ENCODE measurements at places on chromosomes 11 and 22. TPM values are rescaled to one million over a fixed set of nuclear protein-coding genes. Genes with fewer than 3 reads are reported as not detected.

DNA sequence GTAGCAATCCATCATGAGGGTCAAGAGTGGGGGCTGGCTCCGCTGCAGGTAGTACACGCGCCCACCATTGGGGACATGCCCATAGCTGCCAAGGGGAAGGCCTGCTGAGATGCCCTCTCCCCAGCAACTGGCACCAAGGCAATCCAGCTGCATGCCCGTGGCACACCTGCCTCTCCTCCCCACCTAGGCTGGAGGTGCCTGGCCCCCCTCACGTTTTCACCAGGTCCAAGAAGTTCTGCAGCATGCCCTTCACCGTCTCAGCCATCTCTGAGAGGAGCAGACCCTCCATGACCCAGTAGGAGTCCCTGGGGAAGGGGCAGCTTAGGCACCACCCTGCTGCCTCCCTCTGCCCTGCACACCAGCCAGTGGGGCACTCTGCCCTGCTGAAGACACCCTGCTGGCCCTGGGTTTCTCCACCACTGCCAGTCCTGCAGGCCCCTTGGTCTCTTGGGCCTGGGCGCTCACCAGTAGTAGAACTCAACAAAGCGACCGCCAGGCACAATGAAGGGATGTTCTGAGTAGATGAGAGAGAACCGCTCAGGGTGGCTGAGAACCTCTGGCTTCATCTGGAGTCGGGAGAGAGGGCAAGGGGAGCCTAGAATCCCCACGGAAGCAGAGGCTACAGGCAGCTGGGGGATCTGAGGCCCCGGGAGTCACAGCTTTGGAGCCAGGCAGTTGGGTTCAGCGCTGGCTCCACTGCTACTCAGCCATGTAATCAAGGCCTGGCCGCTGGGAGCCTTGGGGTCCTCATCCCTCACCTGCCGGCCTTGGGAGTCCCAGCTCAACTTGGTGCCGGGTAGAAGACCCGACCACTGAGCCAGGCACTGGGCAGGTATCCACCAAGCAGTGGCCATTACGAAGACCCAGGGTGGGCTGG lies 17.8 kb downstream of the TREH start:
- no peak for DNase-seq

DNA sequence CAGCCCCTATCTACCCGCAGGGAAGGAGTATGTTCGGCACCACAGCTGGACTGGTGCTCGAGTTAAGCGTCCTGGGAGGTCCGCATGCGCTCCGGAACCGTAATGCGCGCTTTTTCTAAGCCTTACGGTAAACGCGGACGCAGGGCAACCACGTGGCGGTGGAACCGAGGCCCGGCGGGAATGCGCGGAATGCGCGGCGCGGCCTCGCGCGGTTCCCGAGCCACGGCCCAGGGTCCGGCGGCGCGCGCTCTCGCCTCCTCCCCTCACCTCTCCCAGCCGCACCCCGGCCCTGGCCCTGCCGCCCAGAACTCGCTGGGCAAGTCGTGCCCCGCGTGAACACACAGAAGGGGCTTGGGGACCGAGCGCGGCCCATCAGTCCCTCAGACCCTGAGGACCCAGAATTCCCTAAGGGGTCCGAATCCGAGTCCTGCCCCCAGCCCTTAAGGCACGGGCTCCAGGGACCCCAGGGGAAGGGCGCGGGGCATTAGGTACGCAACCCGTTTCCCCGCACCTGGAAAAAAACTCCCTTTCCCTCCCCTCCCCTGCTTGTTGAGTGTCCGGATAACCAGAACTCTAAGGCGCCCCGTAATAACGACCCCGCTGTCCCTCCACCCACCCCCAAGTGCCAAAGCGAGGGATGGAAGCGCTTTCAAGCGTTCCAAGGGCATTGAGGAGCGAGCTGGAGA lies 4.3 kb upstream of the CCND1 start:
- DNase-seq, result peak; percentile 94

- no peak for DNase-seq
These were observed 8.3 kb upstream of the ATF4 start for GRCh38 chr22:39512026-39512425.

The HPS5 gene
- 39.2 TPM for total RNA-seq

The GPHA2 gene
- 2.1 TPM for total RNA-seq

The ATP6V1E1 gene
- 58.0 TPM for total RNA-seq

DNA sequence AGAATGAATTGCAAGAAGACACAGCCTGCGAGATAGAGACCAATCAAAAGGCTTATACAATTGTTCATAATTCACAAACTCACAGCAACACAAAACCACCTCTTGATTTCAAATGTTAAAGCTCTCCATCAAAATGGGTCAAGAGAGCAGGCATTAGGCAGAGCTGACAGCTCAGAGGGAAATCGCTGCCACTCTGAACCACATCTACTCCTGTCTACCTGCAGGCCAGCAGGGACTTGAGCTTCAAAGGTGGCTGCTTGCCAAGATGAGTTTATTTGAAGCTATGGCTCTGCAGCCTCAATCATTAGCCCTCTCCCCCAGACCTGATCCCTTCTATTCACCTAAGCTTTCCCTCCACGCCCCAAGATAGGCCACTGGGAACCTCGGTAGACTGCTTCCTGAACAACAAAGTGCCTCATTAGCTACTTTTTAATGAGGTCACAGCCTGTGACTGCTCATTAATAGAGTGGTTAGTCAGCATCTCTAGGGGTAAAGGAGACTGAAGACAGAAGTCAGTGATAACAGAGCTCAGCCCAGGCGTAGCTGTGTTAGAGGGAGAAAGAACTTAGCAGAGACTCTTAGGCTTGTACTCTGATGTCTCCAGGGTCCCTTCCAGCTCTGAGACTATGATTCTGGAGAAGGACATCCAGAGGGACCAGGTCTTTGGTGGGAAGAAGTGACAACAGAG lies 21.2 kb upstream of the OR10A5 start:
- DNase-seq, result no peak

Measured in PC-9 (cell line).